ENCODE measurements at places on chromosomes 6 and 20.

GRCh38 chr6:50087231-50087954 lies 37.7 kb upstream of the DEFB112 start:
- DNase-seq: no peak

DNA sequence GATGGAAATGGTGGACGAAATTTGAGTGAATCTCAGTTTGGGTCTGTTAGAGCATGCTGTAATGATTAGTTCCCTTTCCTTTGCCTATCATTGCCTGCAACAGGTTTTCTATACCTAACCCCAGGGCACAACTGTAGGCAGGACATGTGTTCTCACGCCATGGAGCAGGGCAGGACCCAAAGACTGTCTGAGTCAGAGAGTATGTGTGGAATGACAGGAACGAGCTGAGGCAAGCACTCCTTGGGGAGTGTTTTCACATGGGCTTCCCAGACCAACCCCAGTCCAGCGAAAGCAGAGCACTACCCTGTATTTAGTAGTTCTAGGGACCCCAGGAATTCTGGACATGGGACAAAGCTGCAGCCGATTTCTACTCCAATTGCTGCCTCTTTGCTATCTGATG lies 234.2 kb downstream of the HACE1 start:
- no peak for DNase-seq

GRCh38 chr20:8082025-8082424 lies 50.0 kb upstream of the PLCB1 start:
- DNase-seq: no peak

GRCh38 chr6:113094779-113095178 lies 747.6 kb downstream of the RFPL4B start:
- DNase-seq: no peak

- DNase-seq: no peak
Measured at GRCh38 chr6:53498649-53499048, 46.3 kb downstream of the GCLC start.

GRCh38 chr6:142907544-142907943 lies 37.4 kb downstream of the HIVEP2 start:
- DNase-seq: no peak

DNA sequence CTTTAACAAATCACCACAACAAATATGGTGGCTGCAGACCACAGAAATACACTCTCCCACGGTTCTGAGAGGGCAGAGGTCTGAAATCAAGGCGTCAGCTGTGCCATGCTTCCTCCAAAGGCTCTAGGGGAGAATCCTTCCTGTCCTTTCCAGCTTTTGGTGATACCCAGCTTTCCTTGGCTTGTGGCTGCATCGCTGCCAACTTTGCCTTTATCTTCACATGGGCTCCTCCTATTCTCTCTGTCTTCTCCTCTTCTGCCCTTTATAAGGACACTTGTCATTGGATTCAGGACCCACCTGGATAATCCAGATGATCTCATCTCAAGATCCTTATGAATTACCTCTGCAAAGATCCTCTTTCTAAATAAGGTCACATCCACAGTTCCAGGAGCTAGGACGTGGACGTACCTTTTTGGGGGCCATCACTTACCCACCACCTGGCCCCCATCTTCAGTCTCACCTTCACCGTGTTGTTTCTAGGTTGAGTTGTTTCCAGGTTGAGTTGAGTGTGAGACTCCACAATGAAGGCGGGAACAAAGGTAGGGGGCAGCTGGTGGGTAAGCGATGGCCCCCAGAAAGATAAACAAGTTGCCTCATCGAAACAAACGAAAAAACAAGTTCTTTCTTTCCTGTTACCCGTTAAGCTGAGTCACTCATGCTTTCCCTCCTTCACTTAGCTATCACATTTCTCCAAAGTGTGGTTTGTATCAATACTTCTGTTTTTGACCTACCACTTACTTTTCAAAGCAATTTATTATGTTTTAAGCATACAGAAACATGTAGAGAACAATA lies 68.9 kb upstream of the SLC22A16 start:
- no peak for DNase-seq

Measured in activated CD8-positive, alpha-beta memory T cell treated with anti-CD3 and anti-CD28 coated beads for 48 hours (primary cell).